ENCODE measurements at places on chromosomes 6 and 20.

DNA sequence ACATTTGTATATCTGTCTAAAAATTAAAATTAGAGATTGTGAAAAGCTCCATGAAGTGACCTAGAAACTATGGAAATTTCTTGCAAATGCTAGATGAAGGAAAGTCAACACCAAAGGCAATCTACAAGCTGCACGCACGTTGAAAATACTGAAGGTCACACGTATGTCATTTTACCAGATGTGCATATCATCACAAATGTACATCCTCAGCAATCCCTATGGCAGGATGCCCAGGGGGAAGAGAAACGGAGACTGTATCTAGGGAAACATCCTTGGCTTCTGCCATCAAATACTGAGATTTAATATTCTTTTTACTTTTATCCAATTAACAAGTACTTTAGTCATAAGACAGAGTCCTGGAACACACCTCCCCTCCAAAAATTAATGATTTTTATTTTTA lies 672.0 kb downstream of the RNF144B start:
- no peak for DNase-seq

- DNase-seq = no peak
Observed at GRCh38 chr20:7637184-7637583, 303.1 kb downstream of the HAO1 start.

- no peak for DNase-seq
Observed at GRCh38 chr6:6699741-6700367, 111.3 kb downstream of the LY86 start.

GRCh38 chr20:14525426-14525825 lies 188.0 kb upstream of the FLRT3 start:
- DNase-seq = no peak

- no peak for DNase-seq
Observed at GRCh38 chr6:10478187-10479040, 42.7 kb upstream of the GCNT2 start.
